ENCODE measurements at places on chromosomes 7 and 10. TPM values are rescaled to one million over a fixed set of nuclear protein-coding genes. Genes with fewer than 3 reads are reported as not detected.

Gene OR13A1
- not detected for polyA plus RNA-seq

GRCh38 chr10:28710202-28710886 lies 33.0 kb downstream of the BAMBI start:
- no peaks in the 10 kb centered on the region for H3K27me3 ChIP-seq
- no peaks in the 10 kb centered on the region for H3K4me1 ChIP-seq
- no peak overlapping the region for H3K4me3 ChIP-seq

GRCh38 chr7:158369866-158370265 lies 217.8 kb downstream of the PTPRN2 start:
- no peaks in the 10 kb centered on the region for H3K4me1 ChIP-seq
- H3K36me3 ChIP-seq = no peaks in the 10 kb centered on the region
- H3K4me3 ChIP-seq = no peak overlapping the region
- no peak for DNase-seq
- no peaks in the 10 kb centered on the region for H3K27me3 ChIP-seq

Gene MACC1
- polyA plus RNA-seq = not detected

DNA sequence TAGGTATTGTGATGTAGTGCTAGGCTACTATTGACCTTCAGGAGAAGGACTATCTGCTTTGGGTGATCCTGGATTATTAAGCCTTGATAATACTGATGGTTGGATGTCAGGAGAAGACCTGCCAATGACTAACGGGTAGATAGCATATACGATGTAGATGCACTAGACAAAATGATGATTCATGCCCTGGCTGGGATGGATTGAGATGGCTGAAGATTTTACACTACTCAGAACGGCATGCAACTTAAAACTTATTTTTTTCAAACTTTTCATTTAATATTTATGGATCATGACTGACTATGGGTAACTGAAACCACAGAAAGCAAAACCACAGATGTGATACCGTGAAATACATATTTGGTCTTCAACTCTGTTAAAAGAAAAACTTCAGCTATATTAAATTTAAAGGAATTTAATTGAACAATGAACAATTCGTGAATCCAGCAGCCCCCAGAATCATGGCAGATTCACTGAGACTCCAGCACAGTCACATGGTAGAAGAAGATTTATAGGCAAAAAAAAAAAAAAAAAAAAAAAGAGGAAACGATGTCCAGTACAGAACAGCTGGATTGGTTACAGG lies 124.6 kb upstream of the CDK13 start:
- peaks cover 3% of the 10 kb centered on the region for H3K27me3 ChIP-seq
- no peak for DNase-seq
- no peaks in the 10 kb centered on the region for H3K4me1 ChIP-seq
- H3K27ac ChIP-seq = no peak overlapping the region

Gene PI4K2A
- polyA plus RNA-seq = 10.9 TPM
